Dermis blood vessel endothelial cell (primary cell): ENCODE measurements at places on chromosomes 12 and 14. TPM values are rescaled to one million over a fixed set of nuclear protein-coding genes. Genes with fewer than 3 reads are reported as not detected.

DNA sequence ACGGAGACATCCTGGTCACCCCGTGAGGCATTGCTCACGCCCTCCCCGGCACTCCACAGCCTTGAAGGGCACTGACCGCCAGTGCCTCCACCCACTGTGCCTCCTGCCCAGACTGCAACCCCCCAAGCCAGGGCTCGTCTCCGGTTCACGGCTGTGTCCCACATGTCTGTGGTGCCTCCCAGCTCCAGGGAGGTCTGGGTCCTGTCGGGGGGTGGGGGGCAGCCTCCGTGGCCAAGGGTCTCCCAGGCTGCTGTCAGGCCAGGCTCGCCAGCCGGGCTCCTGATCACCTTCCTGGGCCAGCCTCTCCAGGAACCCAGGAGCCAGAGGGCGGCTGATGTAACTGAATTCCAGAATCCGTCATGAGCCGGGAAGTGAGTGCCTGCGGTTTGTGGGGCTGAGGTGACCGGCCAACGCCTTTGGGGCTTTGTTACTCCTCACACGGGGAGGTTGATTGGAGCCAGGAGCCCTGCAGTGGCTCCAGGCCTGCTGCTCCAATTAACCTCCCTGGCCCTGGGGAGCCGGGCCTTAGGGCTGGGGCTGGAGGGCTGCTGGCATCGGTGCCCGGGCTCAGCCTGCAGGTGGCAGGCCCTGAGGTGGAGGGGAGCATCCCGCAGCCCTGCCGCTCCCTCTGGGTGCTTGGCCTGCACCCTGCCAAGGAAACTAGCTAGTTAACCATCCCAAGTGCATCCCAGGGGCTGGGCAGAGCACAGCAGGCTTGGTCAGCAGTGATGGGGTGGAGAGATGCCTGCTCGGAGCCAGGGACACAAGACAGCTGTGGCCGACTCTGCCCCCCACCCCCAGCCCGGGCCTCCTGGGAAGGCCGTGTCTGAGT is 36.4 kb upstream of the FBRSL1 start:
- no peak for DNase-seq

GRCh38 chr12:63066782-63067181 is 84.2 kb downstream of the AVPR1A start:
- no peak for DNase-seq

GRCh38 chr14:23071244-23071920 is 14.1 kb upstream of the CDH24 start:
- peak; percentile 93 for DNase-seq

Gene OASL
- 0.34 and 0.74 TPM in 2 replicates for total RNA-seq

Gene KRT71
- not detected in 2 replicates for total RNA-seq

DNA sequence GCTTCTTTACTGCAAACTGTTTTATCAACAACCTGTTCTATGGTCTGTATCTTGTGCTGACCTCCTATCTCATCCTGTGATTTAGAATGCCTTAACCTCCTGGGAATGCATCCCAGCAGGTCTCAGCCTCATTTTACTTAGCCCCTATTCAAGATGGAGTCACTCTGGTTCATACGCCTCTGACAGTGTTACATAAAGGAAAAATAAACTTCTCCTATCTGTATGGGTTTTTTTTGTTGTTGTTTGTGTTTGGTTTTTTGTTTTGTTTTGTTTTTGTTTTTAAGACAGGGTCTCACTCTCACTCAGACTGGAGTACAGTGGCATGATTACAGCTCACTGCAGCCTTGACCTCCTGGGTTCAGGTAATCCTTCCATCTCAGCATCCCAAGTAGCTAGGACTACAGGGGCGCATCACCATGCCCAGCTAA is 62.1 kb downstream of the RESF1 start:
- DNase-seq = no peak

Gene CLEC4A
- total RNA-seq = 0.19 TPM in 1 of 2 replicates, not detected in the other

Gene RD3L
- not detected in 2 replicates for total RNA-seq
